Stimulated activated CD8-positive, alpha-beta memory T cell treated with anti-CD3 and anti-CD28 coated beads, Interleukin-7, amount 100 ng/mL, for 4 hours (primary cell): ENCODE measurements at places on chromosomes 6 and 20.

GRCh38 chr20:62774762-62775161, 21.5 kb upstream of the MRGBP start:
- DNase-seq, result no peak

- no peak for DNase-seq
Observed at GRCh38 chr6:111450636-111451035, 32.4 kb downstream of the REV3L start.

DNA sequence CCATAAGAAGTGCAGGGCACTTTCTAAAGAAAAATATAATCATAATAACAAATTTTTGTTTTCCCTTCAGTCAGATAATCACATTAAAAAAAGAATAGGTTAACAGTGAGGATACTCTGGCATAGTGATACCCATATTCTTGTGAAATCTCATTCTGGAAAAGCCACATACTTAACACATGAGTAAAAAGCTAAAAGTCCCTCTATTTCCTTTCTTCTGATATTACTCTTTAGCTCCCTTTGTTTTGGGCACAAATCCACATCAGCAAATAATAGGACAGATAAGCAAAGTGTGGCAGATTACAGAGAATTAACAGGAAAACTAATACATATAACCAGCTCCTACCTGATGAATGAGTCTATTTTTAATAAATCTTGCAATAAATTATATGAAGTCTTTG, 15.8 kb downstream of the SHPRH start:
- no peak for DNase-seq

DNA sequence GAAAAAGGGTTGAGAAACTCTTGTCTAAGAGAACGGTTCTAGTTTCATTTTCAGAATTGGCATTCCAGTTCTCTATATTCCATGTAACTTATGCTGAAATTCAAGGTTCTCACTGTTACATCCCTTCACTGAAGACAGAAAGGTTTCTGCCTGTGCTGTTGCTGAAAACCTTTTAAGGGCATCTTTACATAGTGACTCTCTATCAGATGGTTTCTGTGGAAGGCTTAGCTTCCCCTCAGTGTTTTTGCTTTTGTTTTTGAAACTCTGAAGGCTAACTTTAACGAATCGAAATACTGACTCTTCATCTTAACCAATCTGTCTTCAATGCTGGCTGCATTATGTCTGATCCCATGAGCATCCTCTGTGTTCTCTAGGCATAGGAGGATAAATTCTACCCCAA, 1286.2 kb upstream of the EYS start:
- DNase-seq, result no peak

DNA sequence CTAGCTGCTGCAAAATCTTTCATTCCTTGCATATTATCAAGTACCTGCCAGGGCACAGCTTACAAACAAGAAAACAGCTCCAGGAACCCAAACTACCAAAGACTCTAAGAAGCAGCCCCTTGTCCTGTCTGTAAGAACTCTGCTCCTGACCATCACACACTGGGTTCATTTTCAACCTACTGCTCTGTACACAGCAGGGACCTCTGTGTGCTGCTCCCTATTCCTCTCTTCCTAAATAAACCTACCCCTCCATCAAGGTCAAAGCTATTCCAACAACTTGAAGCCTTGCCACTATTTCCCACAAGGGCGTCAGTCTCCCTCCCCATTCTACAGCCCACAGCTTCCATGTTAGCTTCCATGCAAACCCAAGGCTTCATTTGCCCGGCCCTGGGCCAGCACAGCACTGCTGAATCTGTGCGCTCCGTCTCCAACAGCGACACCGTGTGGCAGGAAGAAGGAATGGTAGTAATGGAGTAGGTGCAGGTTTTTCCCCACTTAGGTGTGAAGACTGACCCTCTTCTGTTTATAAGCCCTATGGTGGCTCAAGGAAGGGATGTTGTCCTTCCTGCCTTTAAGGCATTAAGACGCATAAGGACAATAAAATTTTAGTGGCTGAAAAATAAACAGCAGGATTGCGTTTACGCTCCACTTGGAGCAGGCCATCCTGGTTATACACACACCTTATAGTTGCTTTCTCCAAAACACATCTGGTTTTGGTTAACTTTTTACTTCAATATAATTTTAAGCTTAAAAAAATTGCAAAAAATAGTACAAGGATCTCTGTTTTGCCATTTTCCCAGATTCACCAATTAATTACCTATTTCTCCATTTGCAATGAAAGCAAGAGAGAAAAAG, 115.2 kb upstream of the NXT1 start:
- DNase-seq, result no peak

DNA sequence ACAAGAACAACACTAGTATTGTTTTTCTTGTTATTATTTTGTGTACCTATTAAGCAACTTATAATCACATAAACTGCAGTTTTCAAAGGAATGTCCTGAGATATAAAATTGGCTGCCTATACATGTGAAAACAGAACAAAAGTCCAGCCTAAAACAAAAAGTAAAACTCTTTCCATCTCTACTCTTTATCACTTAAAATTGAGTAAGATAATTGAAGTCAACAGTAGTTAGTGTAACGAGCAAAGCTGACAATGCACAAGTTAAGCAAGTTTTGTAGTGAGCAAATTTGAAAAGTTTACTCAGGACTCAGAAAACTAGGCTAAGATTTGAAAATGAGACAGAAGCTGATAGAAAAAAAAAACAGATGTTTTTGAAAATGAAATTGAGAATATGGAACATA, 941.4 kb upstream of the MAN1A1 start:
- DNase-seq, result no peak
